ENCODE measurements at places on chromosomes 7 and 10.

DNA sequence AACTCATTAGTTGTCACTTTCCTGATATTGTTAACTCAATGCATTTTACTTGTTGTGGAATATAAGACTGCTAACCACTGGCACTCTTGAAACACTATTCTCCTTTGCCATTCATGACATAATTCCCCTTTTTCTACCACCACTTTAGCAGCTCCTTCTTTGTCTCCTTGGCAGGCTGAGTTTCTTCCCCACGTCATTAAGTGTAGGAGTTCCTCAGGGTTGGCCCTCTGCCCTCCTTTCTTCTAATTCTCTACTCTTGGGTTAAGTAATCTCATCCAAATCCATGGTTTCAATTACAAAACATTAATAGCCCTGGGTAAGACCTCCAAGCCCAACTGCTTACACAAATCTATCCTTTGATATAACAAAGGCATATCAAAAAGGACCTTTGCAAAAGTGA, 175.1 kb downstream of the HGF start:
- DNase-seq, result no peak

DNA sequence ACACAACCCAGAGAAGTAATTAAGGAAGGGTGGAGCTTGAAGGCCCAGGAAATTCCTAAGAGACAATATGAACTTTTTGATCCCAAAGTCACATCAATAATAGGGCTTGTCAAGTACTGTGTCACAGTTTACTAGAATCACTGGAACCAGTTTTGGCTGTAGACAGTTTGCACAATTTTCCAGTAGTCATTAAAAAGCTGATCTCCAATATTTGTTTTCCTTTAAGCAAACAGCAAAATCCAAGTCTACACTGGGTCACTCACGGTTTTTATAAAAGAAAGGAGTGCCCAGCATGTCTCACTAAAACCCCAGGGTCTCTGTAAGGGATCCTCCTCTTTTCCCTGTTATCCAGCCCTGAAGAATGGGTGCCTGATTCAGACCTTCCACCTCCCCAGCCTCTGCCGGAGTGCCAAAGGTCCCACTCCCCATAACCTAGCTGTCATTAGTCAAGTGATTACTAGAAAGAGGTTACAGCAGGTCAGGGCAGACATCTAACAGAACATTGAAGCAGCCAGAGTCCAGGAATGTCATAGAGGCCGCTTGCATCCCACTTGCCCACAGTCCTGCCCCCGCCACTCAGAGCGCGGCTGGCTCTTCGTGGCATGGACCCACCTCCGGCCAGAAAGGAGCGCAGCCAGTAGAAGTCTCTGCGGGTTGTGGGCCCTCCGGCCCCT, 552 bp downstream of the SLC25A16 start:
- no peak for DNase-seq

DNA sequence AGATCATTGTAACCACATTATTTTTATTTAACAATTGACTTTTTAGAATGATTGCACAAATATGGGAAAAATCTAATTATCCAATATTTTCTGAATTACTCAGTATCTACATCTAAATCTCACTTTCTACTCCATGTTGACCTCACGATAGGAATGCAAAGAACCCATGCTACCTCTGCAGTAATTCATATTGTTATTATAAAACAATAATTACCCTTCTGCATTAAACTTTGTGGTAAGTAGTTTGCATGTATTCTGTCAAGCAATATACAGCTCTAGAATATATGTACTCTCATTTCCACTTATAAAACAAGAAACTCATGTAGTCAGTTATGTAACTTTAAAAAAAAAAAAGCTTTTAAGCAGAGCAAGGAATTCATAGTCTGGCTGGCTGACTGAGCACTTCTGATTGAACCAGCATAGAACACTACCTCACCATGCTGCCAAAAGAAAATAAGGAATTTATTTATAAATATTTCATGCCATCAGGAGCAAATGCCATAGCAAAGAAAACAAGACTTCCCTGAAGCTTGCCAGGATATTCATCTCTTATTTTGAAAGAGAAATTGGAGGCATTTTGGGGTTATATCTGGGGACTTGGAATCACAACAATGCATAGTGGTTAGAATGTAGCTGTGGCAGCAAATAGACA, 895.7 kb downstream of the XPNPEP1 start:
- DNase-seq, result no peak

- DNase-seq, result peak; percentile 37
Measured at GRCh38 chr7:5780801-5781496, 514 bp downstream of the RNF216 start.

Measured in NCI-H510A treated with DMSO at 0.1 percent for 48 hours (cell line).